ENCODE measurements at places on chromosomes 5 and 9. TPM values are rescaled to one million over a fixed set of nuclear protein-coding genes. Genes with fewer than 3 reads are reported as not detected.

CDX1 gene
- polyA plus RNA-seq: not detected

CRB2 gene
- 0.43 TPM for polyA plus RNA-seq

COL15A1 gene
- polyA plus RNA-seq: 2.6 TPM

SLC46A2 gene
- not detected for polyA plus RNA-seq

PTGR1 gene
- polyA plus RNA-seq: not detected

All from K562 (cell line).